Forelimb muscle (tissue), 1 donor: ENCODE measurements at places on chromosomes 13 and 19. TPM values are rescaled to one million over a fixed set of nuclear protein-coding genes. Genes with fewer than 3 reads are reported as not detected.
A peak's percentile ranks its signal among the peaks of the same experiment; 100 is the strongest.

GRCh38 chr19:44747739-44748425 is 626 bp upstream of the BCL3 start:
- DNase-seq, result no peak

GRCh38 chr13:75481176-75482069 is 546 bp downstream of the TBC1D4 start:
- DNase-seq, result no peak

DNA sequence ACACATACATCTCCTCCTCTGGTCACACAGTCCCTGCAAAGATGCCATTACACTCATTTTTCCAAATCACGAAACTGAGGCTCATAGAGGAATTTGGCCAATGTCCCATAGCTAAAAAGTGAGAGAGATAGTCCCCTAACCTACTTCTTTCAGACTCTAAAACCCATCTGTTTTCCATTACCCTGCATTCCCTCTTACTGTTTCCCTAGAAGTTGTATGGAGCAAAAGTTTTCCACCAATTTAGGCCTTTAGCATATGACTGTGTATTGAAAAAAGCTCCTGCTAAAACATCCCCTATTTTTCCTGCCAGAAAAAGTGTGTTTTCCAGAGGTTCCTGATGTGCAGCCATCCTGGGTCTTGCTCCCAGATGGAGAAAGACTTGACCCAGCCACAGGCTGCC is 16.3 kb downstream of the SERP2 start:
- DNase-seq, result no peak

- DNase-seq, result peak; percentile 52
Measured at GRCh38 chr19:44570984-44571684, 41.7 kb upstream of the CEACAM20 start.

GRCh38 chr13:48258002-48258401 is 25.0 kb downstream of the ITM2B start:
- no peak for DNase-seq

The LRRC25 gene
- polyA plus RNA-seq, result 1.6 TPM

The ZNF730 gene
- polyA plus RNA-seq, result 3.0 TPM
